Stimulated activated CD8-positive, alpha-beta memory T cell treated with anti-CD3 and anti-CD28 coated beads, Interleukin-4, amount 100 ng/mL, for 4 hours (primary cell): ENCODE measurements at places on chromosomes 5 and 9.

GRCh38 chr9:134980516-134980915 is 62.8 kb upstream of the FCN1 start:
- no peak for DNase-seq

DNA sequence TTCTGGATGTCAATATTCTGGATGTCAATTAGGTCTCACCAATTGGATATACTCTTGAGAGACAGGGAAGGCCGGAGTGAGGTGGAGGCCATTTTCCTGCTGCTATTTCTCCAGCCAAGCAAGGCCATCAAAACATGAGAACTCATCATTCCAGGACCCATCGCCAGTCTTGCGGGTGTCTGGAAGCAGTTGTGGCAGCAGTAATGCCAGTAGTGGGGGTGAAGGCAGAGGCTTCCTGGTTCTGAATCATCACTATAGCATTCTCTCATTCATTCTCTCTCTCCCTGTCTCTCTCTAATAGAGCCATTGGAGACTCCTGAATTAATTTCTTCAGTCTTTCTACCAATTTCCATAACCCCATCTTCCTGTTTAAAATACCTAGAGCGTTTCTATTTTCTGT is 71.8 kb downstream of the EGFLAM start:
- no peak for DNase-seq

DNA sequence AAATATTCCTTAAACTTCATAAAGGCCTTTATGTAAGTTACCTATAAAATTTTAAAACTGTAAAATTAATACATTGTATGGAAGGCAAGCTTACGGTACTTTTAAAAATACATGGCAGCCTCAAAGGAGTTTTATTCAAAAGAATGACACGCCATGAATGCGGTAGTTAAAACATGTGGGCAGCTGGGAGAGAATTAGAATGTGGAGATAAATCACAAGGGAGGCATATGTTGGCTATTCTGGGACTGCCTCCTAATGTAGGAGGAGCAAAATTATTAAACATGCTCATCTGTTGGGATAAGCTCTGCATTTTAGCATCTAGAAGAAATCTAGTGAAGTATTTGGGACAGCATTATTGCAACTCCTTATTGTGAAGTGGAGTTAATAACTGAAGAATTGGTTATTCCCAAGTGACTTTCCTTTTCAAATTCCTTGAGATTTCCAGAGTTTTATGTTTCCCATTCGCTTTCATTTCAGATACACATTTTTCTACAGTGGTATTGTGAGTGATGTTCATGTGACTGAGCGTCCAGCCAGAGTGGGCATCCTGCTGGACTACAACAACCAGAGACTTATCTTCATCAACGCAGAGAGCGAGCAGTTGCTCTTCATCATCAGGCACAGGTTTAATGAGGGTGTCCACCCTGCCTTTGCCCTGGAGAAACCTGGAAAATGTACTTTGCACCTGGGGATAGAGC is 109.4 kb downstream of the CMYA5 start:
- DNase-seq = no peak

- DNase-seq = no peak
Observed at GRCh38 chr9:127130235-127130634, 7.8 kb upstream of the ANGPTL2 start.

- no peak for DNase-seq
Observed at GRCh38 chr9:137582286-137582860, 3.6 kb upstream of the DPH7 start.

GRCh38 chr9:112038017-112038408 is 137.1 kb downstream of the SUSD1 start:
- DNase-seq = no peak

DNA sequence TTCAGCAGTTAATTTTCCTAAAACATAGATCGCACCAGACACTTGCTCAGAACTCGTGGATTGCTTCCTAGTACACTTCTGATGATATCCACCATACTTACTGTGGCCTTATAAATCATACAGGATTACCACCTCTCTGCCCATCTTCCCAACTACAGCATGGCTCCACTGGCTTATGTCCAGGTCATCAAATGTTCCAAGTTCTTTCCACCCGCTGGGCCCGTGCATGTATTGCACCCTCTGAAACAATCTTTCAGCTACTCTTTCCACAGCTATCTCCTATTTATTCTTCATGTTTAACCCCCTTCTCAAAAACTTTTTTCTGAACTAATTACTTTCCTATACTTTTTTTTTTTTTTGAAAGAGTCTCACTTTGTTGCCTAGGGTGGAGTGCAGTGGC is 18.5 kb downstream of the FBXW2 start:
- no peak for DNase-seq

GRCh38 chr9:129619787-129620668 is 873 bp downstream of the C9orf50 start:
- no peak for DNase-seq

DNA sequence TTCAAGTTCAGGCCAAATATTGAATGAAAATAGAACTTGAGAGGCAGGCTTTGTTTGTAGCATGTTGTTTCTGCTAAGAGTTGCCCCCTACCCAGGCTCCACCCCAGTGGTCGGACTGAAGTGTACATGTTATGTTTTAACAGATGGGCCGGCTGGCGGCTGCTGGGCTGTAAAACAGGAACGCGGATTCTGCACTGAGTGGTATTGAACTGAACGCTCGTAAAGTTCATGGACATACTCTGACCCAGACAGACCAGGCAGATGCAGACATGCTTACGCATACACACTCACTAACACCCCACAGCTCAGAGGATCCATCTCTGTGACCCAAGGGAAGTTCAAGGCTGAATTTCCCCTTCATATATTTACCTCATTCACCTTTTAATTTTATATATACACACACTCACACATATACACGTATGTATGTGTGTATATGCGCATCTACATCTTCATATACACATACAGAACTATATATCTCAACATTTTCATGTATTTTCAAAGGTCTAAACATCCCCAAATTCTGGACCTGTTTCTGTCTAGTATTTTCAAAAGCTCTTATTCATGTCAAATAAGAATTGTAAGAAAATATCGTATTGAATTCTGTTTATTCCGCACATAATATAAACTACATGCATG is 1.4 kb downstream of the MARCHF3 start:
- DNase-seq = no peak

- no peak for DNase-seq
Observed at GRCh38 chr5:31332160-31332559, 138.7 kb downstream of the CDH6 start.

DNA sequence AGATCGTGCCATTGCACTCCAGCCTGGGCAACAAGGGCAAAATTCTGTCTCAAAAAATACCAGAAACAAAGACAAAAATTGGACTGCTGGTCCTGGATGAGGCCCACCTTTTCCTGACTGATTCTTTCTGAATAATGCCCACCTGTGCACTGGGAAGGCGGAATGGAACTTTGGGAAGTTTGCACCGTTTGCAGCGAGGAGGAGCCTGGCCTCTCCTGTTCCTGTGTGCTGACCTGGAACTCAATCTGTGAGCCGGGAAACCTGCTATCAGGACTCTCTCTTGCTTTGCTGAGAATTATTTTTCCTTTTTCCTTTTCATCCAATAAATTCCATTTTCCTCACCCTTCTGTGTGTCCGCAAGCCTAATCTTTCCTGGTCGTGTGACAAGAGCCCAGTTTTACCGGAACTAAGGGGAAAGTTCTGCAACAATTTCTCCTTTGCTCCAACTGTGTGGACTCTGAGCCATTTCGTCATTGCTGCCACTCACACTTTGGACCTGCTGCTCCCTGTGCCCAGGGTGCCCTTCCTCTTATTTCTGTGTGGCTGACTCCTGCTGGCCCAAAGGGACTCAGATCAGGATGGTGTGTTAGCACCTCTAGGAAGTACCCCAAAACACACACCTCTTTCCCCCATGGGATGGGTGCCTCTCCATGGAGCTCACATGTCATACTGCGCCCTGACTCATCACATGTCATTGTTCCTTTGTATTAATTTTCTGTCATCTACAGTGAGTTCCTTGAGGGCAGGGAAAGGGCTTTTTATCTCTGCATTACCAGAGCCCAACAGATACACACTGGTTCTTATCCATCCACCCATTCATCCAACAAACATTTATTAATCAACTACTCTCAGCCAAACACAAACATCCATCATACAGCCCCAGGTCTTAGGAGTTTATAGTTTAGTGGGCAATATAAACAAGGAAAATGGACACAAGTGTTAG is 4.7 kb upstream of the GLRX start:
- no peak for DNase-seq

- no peak for DNase-seq
Observed at GRCh38 chr5:88819301-88819999, 63.5 kb downstream of the MEF2C start.

DNA sequence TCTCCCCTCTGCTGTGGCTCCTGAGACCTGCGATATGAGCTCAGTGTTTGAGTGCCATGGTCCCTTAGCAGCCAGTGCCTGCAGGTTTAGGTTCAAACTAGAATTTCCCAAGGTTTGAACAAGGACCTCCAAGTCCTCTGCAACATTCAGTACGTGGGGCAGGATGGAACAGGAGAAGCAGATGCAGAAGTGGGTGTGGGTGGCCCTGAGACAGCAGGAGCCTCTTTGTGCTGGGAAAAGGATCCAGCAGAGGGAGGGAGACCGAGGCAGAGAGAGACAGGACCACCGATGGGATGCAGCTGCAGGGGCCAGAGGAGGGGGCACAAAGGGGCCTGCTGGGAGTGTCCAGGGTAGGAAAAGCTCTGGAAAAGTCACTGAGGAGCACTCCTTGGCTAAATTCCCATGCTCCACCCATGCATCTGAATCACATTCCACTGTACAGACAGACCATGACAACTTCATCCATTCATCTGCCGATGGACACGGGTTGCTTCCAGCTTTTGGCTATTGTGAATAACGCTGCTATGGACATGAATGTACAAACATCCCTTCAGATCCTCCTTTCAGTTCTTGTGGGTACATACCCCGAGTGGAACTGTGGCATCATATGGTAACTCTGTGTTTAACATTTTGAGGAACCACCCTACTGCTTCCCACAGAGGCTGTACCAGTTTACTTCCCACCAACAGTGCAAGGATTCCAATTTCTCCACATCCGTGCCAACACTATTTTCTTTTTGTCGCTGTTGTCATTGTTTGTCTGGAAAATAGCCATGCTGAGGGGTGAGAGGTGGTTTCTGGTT is 26.7 kb upstream of the SUSD3 start:
- no peak for DNase-seq

- no peak for DNase-seq
Observed at GRCh38 chr5:154493274-154493673, 15.2 kb upstream of the HAND1 start.

- no peak for DNase-seq
Observed at GRCh38 chr5:74641735-74642542, 1.4 kb upstream of the ENC1 start.

GRCh38 chr9:20364959-20365358 is 257.3 kb downstream of the MLLT3 start:
- no peak for DNase-seq

GRCh38 chr5:175123542-175123941 is 320.4 kb downstream of the DRD1 start:
- DNase-seq = no peak

DNA sequence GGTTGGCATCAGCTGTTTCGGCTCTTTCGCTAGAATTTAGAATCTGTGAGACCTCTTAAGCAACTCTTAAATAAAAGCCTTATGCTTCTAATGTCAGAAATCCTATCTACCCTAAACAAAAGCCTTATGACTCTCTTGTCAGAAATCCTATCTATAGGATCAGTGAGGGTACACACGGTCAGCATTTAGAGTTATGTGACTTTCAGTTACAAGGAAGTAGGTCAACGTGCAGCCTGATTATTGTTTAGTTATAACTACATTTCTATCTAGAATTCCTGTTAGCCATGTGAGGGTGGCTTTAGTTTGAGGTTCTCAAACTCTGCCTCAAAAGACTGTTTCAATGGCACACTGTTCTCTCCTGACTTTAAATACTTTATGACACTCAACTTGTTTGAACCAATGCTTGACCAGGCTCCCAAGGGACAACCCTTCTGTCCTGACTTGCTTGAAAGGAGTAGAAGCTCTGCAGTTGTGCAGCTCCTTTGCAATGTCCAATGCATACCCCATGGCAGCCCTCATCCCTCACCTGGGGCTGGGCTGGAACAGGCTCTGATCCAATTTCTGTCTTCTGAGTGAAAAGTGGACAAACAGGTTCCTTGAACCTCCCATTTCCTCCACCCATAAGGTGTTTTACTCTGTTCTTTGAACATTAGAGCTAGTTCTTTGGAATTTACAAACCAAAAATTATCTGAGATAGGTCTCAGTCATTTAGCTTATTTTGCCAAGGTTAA is 251.6 kb upstream of the PIK3R1 start:
- no peak for DNase-seq

DNA sequence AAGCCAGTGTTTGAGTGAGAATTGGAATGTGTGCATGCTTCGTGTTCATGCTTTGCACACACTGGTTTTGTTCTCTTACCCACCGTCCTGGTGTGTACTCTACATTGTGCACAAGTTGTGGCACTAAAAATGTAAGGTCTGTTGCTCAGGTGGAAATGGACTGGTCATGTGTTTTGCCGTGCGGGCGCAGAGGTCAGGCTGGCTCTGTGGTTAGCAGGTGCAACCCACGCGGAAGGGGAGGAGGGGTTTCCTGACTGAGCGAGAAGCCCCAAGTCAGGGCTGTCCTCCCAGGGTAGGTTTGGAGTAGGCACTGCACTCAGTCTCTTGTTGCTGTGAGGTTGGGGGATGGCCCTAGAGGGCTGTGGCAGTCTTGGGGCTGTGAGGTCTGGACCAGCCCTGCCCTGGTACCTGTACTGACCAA is 86.6 kb downstream of the EHMT1 start:
- peak; percentile 23 for DNase-seq

DNA sequence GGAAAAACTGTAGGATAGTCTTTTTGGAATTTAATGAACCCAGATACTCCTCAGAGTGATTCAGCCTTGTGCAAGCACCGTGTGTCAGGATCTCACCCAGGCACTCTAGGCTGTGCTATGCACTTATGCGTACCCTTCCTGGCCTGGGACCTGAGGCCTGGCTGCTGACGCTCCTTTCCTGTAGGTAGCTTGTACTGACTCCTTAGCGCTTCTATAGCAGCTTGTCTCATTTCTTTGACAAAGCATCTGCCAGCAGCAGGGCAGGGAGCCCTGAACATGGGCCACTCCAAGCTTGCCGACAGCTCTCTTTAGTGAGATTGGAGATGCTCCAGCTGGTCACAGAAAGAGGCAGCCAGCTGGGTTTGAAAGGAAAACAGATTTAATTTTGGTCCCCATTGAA is 147.3 kb downstream of the SGCD start:
- DNase-seq = no peak

GRCh38 chr5:111488353-111488752 is 24.0 kb downstream of the STARD4 start:
- DNase-seq = no peak

DNA sequence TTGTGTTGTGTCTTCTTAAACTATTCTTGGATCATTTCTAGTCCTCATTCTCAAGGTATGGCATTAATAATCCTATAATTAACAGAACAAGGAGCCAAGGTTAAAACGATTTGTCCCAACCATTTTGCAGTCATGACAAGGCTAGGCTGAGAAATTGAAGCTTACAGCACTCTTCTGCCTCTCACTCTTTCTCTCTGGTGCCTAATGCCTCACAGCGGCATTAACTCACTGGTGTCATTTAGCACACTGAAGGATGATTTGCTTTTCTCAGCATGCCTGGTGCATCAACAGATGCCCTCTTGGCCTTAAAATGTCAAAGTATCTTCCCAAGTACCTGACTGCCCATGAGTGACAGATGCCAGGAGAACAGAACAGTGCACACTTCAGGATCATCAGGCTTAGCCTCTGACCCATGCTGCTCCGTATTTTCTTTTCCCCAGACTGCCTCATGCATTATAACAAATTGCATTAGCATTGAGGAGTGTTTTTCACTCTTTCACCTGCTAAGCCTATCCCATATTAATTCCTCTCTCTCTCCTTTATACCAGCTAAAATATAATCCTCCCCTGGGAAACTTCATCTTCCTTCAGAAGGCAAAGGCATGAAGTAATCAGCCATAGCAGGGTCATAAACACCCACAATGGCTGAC is 61.1 kb upstream of the SV2C start:
- no peak for DNase-seq

- DNase-seq = no peak
Observed at GRCh38 chr9:77575785-77576184, 72.3 kb downstream of the GNA14 start.
